NCI-H446 (cell line): ENCODE measurements at places on chromosomes 4 and X.

DNA sequence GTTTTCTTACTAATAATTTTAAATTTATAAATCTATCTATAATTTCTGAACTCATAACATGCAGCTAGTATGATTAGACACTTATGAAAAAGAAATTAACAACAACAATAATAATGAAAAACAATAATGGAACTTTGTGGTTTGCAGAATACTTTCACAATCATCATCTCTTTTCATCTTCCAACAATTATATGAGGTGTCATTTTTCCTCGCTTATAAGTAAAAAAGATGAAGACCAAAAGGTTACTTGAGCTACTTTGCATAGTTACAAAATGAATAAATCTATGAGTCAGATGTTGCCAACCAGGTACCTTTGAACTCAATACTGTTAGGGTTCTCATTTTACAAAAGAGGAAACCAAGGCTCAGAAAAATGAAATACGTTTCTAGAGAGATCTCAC, 98.5 kb upstream of the ELOVL6 start:
- DNase-seq = no peak

DNA sequence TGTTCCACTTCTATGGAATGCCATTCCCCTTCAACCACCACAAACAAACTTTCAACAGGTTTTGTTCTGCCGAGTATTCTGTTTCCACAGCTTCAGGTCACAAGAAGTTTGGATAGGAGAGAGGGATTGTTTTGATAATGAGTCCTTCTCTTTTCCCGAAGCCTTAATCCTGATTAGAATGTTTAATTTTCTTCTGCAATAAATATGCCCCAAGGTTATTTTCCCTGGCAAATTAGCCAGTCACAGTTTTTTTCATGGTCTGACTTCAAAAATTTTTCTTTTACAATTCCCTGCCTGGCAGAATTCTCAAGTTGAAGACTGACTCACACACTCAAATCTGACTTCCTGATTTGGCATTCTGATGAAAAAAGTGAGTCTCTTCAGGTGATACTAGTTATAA, 33.1 kb upstream of the EDNRA start:
- no peak for DNase-seq

DNA sequence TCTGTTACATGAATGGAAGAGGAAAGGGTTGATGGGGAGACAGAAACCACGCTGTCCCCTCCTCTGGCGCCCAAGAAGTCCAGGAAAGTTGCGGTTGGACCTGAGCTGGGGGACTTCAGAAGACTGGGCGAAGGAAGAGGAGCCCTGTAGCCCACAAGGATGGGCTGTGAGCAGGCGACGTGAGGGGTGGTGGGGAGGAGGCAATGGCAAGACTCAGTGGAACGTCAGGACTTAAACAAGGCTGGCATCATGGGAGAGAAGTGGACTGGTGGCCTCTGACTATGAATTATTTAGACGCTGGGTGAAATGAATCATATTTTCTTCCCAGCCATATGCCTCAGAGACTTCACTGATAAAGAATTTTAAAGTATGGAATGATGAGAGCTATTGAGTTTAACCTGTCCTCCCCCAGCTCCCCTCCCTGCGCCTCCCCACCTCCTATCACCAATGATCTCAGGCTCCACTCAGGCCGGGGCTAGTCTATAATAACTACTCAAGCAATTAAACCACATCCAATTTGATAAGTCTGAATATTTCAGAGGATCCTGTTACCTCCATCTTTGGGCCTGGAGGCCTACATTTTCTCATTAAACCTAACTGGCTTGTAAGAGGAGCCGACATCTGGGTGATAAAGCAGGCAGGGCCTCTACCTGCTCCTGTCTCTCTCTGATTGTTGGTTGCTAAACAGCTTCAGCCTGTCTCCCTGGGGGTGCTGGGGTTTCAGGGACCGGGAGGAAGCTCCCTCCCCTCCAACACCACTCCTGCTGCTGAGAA, 63.6 kb downstream of the SMIM20 start:
- no peak for DNase-seq

DNA sequence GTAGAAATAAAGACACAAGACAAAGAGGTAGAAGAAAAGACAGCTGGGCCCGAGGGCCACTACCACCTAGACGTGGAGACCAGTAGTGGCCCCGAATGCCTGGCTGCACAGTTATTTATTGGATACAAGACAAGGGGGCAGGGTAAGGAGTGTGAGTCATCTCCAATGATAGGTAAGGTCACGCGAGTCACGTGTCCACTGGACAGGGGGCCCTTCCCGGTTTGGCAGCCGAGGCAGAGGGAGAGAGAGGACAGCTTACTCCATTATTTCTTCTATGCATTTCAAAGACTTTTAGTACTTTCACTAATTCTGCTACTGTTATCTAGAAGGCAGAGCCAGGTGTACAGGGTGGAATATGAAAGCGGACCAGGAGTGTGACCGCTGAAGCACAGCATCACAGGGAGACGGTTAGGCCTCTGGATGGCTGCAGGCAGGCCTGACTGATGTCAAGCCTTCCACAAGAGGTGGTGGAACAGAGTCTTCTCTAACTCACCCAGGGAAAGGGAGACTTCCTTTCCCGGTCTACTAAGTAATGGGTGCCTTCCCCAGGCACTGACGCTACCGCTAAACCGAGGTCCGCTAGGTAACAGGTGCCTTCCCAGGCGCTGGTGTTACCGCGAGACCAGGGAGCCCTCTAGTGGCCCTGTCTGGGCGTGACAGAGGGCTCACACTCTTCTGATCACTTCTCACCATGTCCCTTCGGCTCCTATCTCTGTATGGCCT, 44.9 kb downstream of the ZBTB49 start:
- no peak for DNase-seq

DNA sequence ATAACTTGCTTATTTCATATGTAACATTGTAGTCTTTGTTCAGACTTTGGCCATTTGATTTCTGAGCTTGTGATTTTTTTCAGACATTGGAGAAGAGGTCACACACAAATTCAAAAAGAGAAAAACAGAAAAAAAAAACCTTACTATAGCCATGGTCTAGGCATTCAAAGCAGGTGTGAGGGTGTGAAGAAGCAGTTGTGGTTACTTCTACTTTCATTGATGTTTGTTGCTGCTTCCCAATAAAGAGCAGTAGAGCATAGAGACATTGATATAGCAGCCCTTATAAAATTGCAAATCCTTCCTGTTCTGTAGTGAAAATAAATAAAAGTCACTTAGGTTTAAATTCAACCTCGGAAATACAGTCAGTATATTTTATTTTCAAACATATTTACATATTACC, 671.6 kb downstream of the GRXCR1 start:
- no peak for DNase-seq

DNA sequence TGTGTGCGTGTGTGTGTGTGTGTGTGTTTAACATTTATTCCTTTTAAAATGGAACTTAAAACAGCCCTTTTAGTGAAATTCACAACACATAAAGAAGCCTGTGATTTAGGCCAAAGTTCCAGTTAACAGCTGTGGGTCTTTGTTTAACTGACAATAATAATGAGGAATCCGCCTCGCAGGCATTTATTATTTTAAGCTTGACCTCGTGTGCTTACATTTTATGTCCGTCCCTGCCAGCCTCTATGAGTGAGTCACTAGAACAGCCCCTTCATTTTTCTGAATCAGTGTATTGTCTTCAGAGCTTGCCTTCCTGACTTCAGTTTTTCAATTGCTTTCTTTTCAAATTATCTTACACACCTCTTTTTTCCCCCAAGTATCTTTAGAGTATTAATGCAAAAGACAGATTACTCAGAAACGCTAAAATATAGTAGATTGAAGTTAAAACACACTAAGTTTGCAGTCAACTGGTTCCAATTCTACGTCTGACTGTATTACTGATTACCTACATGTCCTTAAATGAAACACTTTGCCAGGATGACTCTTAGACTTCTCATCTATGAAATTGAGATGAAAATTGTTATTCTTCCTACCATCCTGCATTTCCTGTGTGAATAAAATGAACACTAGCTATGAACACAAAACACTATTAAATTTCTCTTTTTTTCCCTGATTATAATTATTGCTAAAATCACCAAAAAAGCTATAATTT, 319.6 kb upstream of the HS3ST1 start:
- DNase-seq = no peak

- DNase-seq = no peak
Measured at GRCh38 chr4:5260121-5260520, 208.8 kb downstream of the STK32B start.

GRCh38 chrX:119692191-119693039, 553 bp downstream of the SEPTIN6 start:
- peak; percentile 26 for DNase-seq

DNA sequence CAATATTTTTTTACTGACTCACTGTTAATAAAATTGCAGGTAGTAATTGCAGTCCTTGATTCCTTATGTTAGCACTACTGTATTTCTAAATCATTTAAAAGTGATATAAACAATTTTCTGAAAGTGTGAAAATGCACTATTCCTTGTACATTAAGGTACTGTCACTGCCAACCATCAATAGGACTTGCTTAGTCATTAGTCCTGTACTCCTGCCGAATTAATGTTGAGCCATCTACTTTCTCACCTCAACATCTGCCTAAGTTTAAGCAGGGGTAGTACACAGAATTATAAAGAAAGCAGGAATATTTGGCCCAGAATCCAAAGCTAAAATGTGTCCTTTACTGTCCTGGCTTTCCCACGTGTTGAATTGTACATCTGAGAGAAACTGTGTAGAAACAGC, 87.0 kb upstream of the TRPC3 start:
- no peak for DNase-seq

DNA sequence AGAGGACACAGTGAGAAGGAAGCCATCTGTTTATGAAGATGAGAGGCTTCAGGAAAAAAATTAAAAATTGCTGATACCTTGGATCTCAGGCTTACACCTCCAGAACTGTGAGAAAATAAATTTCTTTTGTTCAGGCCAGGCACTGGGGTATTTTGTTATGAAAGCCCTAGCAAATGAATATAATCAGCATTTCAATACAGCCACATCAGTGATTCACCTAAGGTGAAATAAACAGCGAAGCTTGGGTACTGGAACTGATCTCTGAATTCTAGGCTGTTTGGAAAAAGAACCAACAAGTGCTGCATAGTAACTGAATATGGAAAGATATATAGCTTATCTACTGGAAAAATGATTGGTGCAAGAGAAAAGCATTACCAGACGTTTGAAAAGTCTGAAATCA, 88.5 kb downstream of the PDS5A start:
- DNase-seq = no peak

DNA sequence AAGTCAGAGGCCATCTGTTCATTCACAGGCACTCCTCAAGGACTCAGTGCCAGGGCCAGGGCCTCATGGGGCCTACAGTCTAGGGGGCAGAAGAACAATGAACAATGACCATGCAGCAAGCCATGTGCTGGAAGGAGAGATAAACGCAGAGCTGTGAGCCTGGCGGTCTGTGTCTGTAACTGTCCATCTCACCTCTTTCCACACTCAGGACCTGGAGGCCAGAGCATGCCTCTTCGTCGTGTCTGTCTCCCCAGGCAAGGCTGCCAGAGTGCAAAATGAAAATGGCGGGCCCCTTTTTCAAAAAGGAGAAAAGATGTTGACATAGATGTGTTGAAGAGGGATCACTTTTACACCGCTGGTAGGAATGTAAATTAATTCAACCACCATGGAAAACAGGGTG, 78.5 kb downstream of the MSX1 start:
- DNase-seq = no peak

DNA sequence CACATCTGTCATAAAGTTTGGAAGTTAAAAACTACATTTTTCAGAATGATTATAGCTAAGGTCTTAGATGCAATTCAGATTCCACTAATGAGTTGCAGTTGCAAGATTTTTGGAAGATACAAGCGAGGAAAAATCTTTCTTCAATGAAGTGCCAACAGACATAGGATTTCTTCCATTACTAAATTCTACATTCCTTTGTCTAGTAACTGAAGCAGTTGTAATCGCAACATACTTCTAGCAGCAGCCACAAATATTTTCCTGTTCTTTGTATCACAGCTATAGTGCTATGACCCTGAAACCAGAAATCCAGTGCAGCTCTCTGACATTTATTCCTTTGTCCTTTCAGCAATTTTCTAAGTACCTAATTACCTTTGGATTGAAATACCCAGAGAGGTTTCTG, 225.2 kb upstream of the SLIT2 start:
- no peak for DNase-seq

- no peak for DNase-seq
Measured at GRCh38 chr4:2849267-2850152, 5.9 kb downstream of the ADD1 start.

DNA sequence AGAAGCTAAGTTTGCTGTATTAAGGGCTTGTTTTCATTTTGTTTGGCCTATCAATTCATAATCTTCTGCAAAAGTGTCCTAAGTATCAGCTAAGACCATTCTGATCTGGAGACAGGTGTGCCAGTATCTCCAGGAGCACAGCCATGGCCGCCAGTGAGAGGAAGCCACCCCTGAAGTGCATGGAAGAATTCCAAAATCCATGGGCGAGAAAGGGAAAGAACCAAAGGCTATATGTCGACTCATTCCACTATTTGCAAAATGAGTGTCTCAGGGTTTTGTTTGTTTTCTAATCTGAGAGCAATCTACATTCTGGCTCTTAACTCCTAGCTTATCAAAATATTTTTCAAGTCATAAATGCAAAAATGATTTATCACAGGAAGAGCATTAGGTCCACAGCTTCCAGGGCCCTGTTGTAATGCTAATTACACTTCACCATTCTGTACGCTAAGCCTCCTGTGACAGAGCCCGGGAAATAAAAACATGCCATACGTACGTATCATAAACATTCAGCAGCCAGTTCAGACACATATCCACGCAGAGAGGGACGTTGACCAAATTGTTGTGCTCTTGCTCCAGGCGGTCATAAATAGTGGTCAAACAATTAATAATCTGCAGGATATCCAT, 137.3 kb upstream of the FTHL17 start:
- no peak for DNase-seq

GRCh38 chr4:5843573-5844530, 49.0 kb downstream of the CRMP1 start:
- no peak for DNase-seq

- no peak for DNase-seq
Measured at GRCh38 chr4:57710053-57710452, 599.9 kb upstream of the IGFBP7 start.

- DNase-seq = no peak
Measured at GRCh38 chrX:49043987-49044281, 777 bp upstream of the TFE3 start.

GRCh38 chrX:5236096-5236495, 992.6 kb downstream of the NLGN4X start:
- no peak for DNase-seq

GRCh38 chr4:26826721-26827120, 33.9 kb upstream of the STIM2 start:
- DNase-seq = no peak

DNA sequence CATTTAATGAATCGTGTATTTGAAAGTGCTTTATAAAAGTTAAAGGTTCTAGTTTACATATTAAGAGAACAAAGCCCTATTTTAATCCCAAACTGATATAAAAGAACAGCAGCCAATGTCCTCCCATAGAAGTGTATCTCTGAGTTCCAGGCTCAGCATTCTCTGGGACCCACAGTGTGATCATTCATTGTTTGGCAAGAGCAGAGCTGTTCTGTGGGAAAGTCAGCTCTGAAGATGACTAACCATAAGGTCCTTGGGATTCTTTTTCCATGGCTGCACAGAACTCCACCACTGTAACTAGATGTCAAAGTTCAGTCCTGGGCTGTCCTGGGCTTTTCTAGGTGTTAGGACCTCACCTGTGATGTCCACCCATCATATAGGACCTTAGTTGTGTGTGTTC, 157.0 kb upstream of the TLL1 start:
- DNase-seq = no peak

- DNase-seq = peak; percentile 13
Measured at GRCh38 chrX:44459501-44459900, 83.2 kb downstream of the FUNDC1 start.
